SIG-M5 (cell line): ENCODE measurements at places on chromosomes 12 and 14.
A peak's percentile ranks its signal among the peaks of the same experiment; 100 is the strongest.

- DNase-seq = no peak
These were observed 4.5 kb upstream of the RNASE4 start for GRCh38 chr14:20679907-20680306.

GRCh38 chr12:754851-755562 lies 2.6 kb downstream of the WNK1 start:
- peak; percentile 71 for DNase-seq

- DNase-seq = no peak
These were observed 14.2 kb downstream of the FAM161B start for GRCh38 chr14:73935666-73936065.

DNA sequence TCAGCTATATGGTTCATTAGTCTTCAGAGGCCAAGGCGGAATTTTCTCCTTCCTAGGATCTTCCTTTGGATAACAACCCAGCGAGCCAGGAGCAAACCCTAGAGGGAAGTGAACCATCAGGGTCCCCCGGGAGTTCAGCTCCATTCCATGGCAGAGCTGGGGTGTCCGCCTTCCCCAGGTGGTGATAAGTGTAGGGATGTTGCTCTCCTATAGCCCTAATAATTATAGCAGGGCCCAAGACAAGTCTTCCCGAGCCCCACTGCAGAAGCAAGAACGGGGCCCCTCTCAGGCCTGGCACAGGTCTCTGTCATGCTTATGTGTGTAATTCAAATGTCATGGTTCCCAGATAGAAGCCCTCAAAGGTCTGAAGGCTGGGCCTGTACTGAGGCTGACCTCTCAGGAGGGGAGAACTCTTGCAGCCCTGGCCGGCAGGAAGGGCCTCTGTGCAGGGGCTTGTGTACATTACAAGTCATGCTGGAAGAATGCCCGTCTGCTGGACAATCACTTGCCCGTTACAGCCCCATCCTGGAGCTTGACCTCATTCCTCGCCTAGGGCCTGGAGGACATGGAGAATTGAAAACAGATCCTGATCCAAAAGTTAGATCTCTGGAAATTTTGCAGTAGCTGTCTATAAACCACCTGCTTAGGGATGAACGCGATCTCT lies 17.3 kb downstream of the LRTM2 start:
- no peak for DNase-seq

- DNase-seq = no peak
These were observed 2.6 kb downstream of the RTL1 start for GRCh38 chr14:100900837-100901390.

GRCh38 chr14:100523131-100523842 lies 63.9 kb downstream of the BEGAIN start:
- DNase-seq = no peak

- no peak for DNase-seq
These were observed 23.5 kb upstream of the INF2 start for GRCh38 chr14:104665657-104666522.

DNA sequence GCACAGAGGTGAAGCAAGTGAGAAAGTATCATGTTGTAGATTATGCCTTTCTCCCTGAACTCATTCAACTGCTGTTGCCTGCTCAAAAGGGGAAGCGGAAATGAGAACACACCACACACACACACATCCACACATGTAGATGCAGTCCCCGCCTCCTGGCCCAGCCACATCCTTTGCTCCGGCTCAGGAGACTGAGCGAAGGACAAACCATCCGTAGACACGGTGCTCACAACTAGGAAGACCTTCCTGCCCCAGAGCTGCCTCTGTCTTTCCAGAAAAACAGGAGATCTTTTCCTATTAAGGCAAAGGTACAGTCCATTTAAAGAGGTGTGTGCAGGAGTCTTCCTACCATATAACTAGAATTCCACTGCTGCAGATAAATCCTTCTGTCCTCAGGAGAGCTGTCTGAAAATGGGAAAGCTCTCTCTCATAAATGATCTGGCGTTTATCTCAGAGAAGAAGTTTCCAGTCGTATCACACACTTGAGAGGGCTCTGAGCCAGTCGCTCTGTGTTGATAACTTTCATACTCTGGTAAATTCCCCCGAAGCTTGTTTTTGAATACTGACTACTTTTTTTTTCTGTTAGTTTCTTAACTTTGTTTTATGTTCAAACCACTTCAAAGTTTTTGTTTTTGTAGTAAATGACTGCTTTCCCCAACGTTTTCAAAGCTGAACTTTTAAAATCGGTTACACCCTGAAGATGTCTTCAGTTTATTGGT lies at the start of gene TESPA1:
TESPA1 (minus strand) TSS at position 105 of the 719 bp plus-strand sequence. CDS start 10,200 bp downstream, outside the sequence.
- peak; percentile 51 for DNase-seq

DNA sequence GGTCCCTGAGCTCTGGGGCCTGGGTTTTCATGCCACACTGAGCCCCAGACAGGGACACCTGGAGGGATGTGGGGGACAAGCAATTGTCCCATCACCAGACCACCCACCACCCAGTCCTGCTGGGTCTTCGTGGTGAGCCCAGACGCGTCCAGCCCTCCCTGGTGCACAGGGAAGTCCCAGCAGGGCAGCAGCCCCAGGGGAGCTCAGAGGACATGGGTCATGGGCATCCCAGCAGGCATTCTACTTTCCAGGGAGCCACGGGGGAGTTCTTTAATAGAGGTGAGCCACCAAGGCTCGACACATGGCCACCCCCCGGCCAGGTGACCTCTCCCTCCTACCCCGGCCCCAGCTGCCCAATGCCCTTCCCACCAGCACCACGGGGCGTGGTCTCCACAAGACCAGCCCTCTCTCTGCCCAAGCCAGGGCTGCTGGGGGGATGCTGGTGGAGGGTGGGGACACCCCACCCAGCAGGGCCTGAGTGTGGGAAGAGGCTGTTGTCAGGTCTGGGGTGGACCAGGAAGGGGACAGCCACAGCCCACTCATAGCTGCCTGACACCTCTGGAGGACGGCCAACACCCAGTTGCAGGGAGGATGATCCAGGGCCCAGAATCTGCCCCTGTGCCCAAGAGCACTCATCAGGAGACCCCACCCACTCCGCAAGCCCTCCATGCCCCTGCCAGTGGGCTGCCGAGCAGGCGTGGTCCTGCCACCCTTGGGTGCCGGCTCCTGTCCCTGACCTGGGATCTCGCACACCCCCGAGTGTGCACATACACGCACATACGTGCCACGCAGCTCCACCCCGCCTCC lies 14.1 kb downstream of the AKT1 start:
- no peak for DNase-seq

- DNase-seq = no peak
These were observed 10.8 kb downstream of the SINHCAF start for GRCh38 chr12:31315044-31315715.
